ENCODE measurements at places on chromosomes 7 and 10.

GRCh38 chr10:48509974-48510692, 94.7 kb downstream of the ARHGAP22 start:
- peak; percentile 42 for DNase-seq

- no peak for DNase-seq
Measured at GRCh38 chr7:131533151-131533559, 23.3 kb downstream of the PODXL start.

DNA sequence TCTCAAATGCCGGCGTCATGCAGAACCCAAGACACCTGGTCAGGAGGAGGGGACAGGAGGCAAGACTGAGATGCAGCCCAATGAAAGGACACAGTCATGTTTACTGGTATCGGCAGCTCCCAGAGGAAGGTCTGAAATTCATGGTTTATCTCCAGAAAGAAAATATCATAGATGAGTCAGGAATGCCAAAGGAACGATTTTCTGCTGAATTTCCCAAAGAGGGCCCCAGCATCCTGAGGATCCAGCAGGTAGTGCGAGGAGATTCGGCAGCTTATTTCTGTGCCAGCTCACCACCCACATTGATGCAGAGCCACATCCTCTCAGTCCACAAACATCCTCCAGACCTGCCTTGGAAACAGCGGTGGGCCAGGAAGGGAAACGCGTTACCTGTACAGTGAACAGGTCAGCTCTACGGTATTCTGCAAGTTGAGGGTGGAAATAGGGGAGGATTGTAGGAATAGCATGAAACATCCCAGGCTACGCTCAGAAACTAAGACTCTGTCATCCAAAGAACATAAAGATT, 133.1 kb upstream of the PRSS1 start:
- DNase-seq: no peak

DNA sequence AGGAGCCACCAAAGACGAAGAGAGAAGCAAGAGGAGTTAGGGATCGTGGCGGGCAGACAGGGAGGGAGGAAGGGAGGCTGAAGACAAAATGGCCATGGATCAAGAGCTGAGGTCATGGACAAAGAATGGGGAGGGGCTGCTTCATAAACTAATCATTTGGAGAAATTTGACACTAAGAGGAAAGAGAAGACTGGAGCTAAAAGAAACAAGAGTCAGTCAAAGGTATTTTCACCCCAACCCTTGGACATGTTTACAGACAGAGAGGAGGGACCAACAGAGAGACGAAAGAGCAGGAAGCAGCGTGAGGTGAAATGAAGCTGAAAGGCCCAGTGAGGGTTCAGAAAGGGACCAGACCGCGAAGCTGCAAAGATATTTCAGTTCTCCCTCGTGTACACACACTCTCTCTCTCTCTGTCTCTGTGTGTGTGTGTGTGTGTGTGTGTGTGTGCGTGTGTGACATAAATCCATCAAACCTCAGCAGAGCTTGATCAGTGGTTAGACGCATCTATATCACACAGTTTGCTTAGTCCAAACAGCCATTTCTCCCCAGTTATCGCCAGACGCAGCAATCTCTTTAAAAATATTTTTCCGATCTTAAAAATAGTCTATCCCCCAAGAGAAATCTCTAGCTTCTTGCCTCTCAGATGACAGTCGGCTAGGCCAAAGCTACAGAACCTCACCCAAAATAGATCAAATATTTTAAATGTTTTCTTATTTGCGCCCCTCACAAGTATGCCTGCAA, 12.5 kb upstream of the CALD1 start:
- DNase-seq: no peak

DNA sequence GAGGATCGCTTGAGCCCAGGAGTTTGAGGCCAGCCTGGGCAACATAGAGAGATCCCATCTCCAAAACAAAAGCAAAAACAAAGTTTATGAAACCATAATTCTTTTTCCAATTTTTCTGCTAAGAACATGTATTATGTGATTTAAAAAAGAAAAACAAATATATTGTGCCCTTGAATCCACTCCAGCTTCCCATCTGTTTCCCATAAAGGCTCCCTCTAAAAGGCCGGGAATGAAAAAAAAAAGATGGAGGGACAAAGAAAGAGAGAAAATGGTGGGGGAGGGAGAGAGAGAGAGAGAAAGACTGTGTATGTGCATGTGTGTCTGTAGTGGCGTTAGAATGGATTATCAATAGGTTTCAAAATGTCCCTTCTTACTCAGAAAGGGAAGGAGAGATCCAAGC, 20.5 kb upstream of the GSDME start:
- DNase-seq: no peak

DNA sequence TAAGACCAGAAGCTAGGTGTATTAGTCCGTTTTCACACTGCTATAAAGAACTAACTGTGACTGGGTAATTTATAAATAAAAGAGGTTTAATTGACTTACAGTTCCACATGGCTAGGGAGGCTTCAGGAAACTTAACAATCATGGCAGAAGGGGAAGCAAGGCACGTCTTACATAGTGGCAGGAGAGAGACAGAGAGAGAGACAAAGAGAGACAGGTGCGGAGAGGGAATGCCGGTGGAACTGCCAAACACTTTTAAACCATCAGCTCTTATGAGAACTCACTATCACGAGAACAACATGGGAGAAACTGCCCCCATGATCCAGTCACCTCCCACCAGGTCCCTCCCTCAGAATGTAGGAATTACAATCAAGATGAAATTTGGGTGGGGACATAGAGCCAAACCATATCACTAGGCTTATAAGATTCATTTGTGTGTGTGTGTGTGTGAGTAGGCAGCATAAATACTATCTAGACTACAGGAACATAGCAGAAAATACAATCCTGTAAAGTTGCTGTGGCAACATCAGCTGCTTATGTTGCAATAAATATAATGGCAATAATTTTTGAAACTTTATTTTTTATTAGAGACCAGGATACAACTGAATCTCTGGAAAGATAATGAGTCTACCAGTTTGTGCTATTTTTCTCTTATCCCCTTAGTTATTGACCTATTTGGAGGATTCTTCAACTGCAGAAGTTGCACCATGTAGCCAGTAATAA, 77.1 kb downstream of the NRF1 start:
- no peak for DNase-seq

GRCh38 chr7:7517754-7518153, 17.9 kb downstream of the COL28A1 start:
- no peak for DNase-seq

GRCh38 chr7:4079956-4080355, 602.1 kb upstream of the FOXK1 start:
- no peak for DNase-seq

- DNase-seq: no peak
Measured at GRCh38 chr10:61792921-61793320, 108.6 kb upstream of the ARID5B start.

GRCh38 chr10:78045237-78045636, 11.6 kb downstream of the RPS24 start:
- DNase-seq: no peak

- DNase-seq: no peak
Measured at GRCh38 chr10:117761695-117762094, 219.1 kb downstream of the EMX2 start.

DNA sequence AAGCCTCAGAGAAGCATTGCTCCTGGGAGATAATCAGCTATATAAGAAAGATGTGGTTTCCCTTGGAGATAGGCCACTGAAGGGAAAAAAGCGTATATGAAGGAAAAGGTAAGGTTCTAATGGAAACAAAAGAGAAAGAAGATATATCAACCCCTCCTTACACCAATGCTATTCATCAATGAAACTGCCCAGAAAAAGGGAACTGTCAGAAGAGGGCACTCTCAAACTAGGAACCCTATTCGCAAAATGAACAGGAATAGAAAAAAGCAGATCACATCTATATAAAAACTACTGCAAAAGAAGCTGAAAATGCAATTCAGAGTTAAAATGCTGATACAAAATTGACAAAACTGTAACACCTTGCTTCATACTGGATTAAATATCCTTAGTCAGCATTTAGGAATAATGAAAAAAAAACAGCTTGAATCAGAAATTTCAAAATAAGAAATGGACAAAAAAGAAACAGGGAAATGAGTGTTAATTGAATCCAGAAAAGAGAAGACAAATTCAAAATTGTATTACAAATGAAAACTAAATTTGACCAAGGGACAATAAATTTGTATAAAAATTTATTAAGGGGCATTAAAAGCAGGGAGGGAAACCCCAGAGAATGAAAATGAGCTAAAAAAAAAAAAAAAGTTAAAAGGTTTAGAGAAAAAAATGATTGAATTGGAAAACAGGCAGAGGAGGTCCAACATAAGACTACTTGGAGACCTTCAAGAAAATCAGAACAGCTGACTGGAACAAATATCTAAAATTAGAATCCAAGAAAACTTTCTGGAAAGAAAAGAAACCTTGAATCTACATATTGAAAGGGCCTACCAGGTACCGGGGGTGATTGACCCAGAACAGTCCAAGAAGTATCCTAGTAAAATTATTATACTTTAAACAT, 17.9 kb downstream of the NHLRC2 start:
- no peak for DNase-seq

DNA sequence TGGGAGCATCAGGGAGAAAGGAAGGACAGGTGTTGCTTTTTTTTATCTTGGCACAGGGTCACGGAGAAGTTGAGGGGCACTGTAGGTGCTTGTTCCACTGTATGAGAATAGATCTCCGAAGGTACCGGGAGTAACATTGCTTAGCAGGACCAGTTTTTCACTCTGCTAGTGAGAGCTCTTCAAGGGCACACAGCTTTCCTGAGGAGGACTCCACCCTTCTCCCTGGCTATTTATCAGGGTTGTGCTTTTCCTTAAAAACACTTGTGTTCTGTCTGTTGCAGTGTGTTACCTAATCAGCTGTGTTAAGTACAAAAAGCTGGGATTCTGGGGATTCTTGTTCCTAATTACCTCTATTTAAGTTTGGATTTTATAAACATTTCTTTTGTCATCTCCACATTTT, 160.5 kb downstream of the SND1 start:
- no peak for DNase-seq

GRCh38 chr7:101527844-101528667, 101.0 kb downstream of the MYL10 start:
- DNase-seq: no peak

DNA sequence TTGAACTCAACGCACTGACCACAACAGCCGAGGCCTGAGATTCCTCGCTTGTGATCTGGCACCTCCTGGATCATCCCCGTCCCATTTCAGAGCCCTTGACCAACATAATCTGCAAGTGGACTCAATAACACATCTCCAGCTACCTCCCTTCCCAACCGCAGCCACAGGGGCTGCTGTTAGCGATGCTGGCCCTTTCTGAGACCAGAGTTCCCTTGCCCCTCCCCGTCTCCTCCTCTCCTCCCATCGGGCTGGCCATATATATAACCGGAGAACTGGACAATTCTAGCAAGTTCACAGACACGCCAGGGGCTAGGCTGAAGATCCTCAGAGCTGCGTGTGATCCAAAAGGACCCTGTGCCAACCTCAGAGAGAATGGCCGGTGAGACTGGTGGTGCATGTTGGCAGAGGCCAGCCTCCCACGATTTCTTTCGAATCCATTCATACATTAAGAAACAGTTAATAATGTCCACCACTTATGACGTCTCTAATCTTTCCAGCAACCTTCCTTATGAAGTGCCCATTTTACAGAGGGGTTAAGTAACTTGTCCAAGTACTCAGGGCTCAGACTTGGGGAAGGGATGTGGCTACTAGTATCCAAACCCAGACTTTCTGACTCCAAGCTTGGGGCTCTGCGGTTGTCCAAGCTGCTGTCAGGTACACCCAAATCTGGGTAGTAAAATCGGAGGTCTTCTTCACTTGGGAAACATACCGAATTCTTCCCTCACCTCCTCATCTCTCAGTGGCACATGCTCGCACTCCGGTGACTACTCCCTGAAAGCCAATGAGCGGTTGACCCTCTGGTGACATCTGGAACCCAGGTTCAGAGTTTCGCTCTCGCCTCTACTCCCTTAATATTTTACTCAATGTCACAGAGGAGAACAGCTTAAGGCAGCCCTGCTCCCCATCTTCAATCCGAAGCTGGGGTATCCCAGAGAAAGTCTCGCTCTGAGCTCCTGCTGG, 11.2 kb upstream of the FEZF1 start:
- no peak for DNase-seq

DNA sequence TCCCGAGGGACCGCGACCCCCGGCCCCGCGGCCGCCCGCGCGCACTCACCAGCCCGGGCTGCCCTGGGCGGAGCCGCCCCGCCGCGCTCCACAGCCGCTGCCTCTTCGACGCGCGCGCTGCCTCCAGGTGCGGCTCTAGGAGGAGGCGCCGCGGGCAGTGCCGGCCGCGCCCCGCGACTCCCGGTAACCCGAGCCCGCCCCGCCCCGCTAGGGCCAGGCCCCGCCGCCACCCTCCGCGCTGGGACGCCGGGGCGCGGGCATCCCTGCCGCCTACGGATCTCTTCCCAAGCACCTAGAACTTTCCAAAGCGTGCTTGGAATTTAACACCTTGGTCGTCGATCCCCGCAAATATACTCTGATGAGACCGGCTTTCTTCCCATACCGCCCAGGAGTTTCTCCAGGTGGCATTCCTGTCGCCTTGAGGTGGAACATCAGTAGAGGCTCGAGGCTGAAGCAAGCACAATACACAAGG, at the start of gene SLC26A5:
Gene SLC26A5, minus strand, starts transcription at position 159 of the 472 bp plus-strand sequence. CDS start 24,693 bp downstream, outside the sequence.
- DNase-seq: peak; percentile 37

- no peak for DNase-seq
Measured at GRCh38 chr10:36248304-36248981, 606.3 kb upstream of the FZD8 start.

- DNase-seq: no peak
Measured at GRCh38 chr10:89627830-89628229, 17.2 kb downstream of the PANK1 start.

GRCh38 chr10:75814014-75814413, 382.6 kb downstream of the LRMDA start:
- no peak for DNase-seq

GRCh38 chr10:126369125-126369710, 19.1 kb downstream of the ADAM12 start:
- no peak for DNase-seq

DNA sequence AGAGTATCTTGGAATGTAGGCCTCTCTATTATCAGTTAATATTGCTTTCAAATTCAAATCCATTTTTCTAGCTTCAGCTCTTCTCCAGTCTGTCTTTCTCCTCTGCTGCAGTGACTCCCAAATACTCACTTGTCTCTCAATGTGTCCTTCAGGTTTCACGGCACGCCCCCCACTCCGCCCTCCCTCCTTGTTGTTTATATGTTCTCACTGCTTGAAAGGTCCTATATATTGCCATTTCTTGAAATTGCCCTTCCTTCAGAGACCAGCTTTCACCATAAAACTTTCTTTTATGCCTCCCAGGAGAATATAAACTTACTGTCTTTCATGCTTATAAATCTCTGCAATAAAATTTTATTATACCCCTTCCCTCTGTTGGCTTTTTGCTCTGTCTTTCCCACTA, 668.2 kb downstream of the CCSER2 start:
- no peak for DNase-seq

All from HT-29 (cell line).